Inflammatory macrophage treated with lipopolysaccharide for 1 hour (primary cell): ENCODE measurements at places on chromosomes 4 and X.

- no peak for DNase-seq
Observed at GRCh38 chr4:149746276-149746675, 69.4 kb downstream of the IQCM start.

DNA sequence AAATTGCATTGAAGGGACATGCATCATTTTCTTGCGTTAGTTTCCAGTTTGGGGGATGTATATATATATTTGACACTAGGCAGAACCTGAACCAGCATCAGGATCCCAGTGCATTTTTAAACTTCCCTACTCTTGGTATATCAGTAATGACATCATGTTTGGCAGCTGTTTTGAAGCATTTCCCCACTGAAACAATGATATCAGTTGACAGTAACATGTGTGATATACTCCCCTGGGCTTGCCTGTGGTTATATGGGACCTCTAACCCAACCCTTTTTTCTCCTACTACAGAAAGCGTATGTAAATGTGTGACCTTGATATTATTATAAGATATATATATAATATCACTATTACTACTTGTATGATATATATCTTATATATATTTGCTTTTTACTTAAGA, 225.9 kb upstream of the CASK start:
- no peak for DNase-seq

DNA sequence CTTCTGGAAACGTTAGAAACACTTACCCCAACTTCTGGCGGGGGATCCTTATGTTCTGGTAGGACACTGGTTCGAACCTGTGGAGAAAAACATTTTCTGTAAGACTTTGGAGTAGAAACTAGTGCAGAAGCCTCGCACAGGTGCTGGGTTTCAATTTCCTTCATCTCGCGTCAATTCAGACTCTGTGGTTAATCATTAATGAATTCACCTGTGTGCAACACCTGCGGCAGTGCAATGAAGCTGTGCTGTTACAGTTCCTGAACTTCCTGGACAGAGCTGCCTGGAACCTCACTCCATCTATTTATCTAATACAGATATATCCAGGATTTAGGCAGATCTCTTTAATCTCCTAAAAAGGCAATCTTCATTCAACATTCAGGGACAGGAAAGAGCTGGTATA, 531.4 kb downstream of the INPP4B start:
- no peak for DNase-seq

DNA sequence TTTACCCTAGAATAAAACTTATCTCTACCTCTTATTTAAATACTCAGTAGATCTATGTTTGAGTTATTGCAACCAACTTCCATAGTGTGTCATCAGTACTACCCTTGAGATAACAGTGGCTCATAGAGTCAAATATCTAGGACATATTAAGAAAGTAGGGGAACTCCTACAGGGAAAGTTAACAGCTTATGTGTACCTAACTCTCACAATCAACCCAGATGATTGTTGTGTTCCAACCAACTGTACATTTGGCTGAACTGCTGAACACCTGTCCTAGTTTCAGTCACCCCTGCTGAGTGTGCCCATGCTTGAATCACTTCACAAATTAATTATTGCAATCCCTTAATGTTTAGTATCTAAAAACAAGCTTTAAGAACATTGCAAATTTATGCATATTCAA, 244.2 kb upstream of the GRID2 start:
- no peak for DNase-seq

GRCh38 chr4:2943364-2944090, 19.7 kb downstream of the NOP14 start:
- no peak for DNase-seq

GRCh38 chr4:105170711-105171110, 24.0 kb downstream of the TET2 start:
- DNase-seq, result peak; percentile 37

GRCh38 chrX:153643431-153644351, 3.3 kb upstream of the DUSP9 start:
- DNase-seq, result no peak

GRCh38 chr4:71375494-71375893, 36.7 kb downstream of the SLC4A4 start:
- DNase-seq, result no peak

- no peak for DNase-seq
Observed at GRCh38 chr4:92657695-92658094, 353.9 kb downstream of the GRID2 start.

- DNase-seq, result no peak
Observed at GRCh38 chr4:145904413-145905177, 34.0 kb downstream of the ZNF827 start.

DNA sequence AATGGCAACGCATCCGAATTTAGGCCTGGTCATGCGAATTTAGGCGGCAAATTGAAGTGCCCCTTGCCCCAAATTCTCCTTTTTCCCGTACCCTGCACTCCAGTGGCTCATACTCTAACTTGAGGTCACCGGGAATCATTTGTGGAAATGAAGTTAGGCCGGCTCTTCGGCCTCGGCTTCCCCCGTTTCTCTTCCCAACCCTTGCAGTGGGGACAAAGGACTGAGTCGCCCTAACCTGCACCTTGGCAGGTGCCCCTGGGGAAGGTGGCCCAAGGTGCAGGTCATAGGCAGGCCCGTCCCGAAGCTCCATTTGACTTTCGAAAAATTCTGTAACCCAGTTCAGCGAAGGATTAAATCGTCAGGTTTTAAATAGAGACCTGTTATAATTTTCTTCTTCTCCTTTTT, 811 bp downstream of the SRD5A3 start:
- DNase-seq, result no peak
